ENCODE measurements at places on chromosomes 1 and 21. TPM values are rescaled to one million over a fixed set of nuclear protein-coding genes. Genes with fewer than 3 reads are reported as not detected.
A peak's percentile ranks its signal among the peaks of the same experiment; 100 is the strongest.

DNA sequence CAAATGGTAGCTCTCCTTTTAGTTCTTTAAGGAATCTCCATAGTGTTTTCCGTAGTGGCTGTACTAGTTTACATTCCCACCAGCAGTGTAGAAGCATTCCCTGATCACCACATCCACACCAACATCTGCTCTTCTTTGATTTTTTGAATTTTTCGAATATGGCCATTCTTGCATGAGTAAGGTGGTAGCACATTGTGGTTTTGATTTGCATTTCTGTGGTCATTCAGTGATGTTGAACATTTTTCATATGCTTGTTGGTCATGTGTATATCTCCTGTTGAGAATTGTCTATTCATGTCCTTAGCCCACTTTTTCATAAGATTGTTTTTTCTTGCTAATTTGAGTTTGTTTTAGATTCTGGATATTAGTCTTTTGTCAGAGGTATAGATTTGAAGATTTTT is 84.6 kb upstream of the B3GALT2 start:
- DNase-seq: no peak

- no peak for DNase-seq
These were observed 68.4 kb downstream of the DMRTA2 start for GRCh38 chr1:50354813-50355212.

The SELL gene
- 0.05 TPM for total RNA-seq

The DYRK1A gene
- total RNA-seq: 33.1 TPM

- DNase-seq: no peak
These were observed 31.4 kb upstream of the WASF2 start for GRCh38 chr1:27521336-27521831.

DNA sequence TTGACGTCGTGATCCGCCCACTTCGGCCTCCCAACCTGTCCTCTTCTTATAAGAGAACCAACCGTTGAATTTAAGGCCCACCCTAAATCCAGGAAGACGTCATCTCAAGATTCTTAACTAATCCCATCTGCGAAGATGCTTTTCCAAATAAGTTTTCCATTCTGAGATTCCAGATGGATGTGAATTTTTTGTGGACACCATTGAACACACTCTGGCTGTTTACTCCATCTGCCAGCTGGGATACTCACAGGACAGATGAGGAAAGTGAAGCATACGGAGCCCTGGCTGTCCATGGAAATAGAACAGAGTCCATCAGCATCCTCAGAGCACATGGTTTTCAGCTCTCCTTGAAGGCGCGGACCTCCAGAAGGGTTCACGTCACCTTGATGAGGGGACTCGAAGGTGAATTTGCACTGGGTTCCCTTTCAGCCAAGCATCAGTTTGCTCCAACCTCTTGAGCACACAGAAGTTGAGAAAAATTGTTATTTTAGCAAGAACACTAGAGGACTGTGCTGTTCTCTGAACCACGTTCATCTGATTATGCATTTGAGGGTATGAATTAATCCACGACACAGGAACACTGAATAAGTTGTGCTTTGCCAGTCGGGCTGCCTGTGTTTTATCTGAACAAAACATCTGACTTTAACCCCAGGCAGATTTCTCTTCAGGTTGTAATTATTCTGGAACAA is 68.6 kb downstream of the KAZN start:
- no peak for DNase-seq

DNA sequence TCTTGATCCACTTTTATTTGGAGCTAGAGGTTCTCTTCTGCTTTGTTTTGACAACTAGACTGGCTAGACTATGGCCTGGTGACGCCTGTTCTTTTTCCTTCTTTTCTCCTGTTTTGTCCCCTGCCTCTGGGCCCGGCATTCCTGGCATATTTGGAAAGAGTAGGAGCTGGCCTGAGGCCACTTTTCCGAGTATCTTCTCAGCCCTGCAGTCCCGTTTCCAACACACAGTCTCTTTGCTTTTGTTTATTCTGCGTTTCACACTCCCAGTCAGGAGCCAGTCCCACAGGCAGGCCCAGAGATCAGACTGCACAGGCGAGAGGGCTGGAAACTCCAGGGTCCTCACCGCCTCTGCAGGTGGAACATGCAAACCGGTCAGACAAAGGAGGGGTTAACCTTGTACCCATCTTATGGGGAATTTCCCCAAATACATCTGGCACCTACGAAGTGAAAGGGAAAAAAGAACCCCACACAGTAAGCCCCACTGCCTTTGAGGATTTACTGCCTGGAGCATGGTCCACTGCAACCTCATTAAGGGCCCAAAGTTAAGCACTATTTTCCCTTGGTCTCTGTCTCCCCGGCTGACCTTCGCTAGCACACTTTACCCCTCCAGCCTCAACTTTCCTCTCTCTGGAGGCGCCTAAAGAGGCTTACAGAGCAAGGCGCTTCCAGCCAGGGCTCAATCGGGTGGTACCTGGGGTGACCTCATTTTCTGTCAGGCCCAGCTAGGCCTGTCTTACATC is 141.1 kb downstream of the TOMM20 start:
- peak; percentile 89 for DNase-seq

GRCh38 chr21:45764792-45765191 is 121.3 kb downstream of the PCBP3 start:
- DNase-seq: no peak

- no peak for DNase-seq
These were observed 858.7 kb downstream of the USP25 start for GRCh38 chr21:16588433-16588860.

GRCh38 chr1:168603501-168604110 is 27.2 kb downstream of the XCL1 start:
- DNase-seq: peak; percentile 5

The TFF2 gene
- total RNA-seq: not detected
